ENCODE measurements at places on chromosomes 3 and 15. TPM values are rescaled to one million over a fixed set of nuclear protein-coding genes. Genes with fewer than 3 reads are reported as not detected.

ATP13A5 gene
- not detected for total RNA-seq

FMN1 gene
- total RNA-seq, result 0.16 TPM

GOLGA8R gene
- 0.15 TPM for total RNA-seq

ZNF80 gene
- total RNA-seq, result not detected

DPPA2 gene
- not detected for total RNA-seq

ACTC1 gene
- 0.48 TPM for total RNA-seq

MUC4 gene
- total RNA-seq, result not detected

SERPINI1 gene
- 1.9 TPM for total RNA-seq

LCMT2 gene
- 6.6 TPM for total RNA-seq

ST3GAL6 gene
- 1.1 TPM for total RNA-seq

Measured in A549 treated with RU486 at 1 μM for 4 hours (cell line).